ENCODE measurements at places on chromosomes 4 and X.
A peak's percentile ranks its signal among the peaks of the same experiment; 100 is the strongest.

GRCh38 chr4:11376571-11376970, 52.1 kb downstream of the HS3ST1 start:
- DNase-seq: no peak

- no peak for DNase-seq
Measured at GRCh38 chr4:129248621-129249020, 152.7 kb downstream of the C4orf33 start.

DNA sequence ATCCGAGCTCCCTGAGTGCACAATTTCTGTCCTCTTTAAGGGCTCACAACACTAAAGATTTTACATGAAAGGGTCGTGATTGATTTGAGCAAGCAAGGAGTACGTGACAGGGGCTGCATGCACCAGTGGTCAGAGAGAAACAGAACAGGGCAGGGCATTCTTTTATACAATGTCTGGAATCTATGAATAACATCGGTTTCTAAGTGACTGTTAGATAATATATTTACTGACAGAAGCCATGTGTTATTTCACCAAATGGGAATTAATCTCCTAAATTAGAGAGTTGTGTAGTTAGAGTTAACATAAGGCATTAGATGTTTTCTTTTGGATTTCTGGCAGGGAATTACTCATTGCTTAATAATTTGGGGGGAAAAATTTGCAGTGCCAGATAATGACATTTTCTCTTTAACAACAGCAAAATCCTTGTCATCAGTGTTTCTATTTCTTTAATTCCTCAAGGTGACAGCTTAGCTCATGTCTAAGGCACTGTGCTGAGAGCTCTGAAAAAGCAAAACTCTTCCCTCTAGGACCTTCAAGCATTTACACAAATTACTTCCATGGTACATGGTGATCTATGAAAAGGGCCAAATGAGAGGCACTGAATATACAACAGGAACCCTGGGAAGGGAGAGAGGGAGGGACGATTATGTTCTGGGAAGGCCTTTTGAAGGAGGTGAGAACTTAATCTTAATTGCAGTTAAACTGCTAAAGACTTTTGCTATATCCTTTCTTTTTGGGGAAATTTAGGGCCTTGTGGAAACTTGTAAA, 145.0 kb downstream of the RTL3 start:
- no peak for DNase-seq

DNA sequence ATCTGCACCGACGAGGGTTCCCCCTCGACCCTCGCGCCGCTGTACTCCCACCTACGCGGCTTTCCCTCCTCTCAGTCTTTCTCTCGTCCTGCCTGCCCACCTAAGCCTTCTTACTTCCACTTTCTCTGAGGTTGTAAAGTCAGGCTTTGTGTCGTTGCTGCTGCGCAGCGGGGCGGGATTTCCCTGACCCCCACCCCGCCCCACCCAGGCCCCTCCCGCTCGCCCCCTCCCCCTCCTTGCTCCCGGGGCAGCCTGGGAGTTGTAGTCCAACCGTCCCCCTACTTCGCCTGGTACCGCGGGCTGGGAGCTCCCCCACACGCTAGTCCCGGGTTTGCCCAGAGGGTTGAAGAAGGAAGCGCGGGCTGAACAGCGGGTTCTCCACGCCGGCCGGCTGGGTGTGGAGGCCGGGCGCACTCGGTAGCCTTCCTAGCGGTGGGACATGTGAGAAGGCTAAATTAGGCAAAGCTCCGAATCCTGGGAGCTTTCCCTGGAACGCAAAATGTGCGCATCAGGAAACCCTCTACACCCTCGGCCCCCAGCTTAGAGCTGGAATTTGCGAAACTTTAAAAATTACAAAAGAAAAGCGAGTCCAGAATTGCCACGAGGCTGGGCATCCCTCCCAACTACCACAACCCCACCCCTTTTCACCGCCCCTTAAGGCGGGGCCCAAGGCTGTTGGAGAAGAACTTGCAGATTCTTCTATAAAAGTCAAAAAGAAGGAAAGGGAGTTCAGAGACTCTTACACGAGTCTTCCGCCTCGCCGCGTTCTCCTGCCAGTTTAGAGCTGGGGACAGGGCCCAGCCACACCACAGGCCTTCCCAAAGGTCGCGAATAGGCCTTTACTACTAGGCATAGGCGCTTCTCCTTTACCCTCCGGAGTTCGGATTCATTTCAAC, at the start of gene ATP11C:
Gene ATP11C, minus strand, starts transcription at position 153 of the 896 bp plus-strand sequence. CDS start 1,011 bp downstream, outside the sequence.
- DNase-seq: peak; percentile 89

- no peak for DNase-seq
Measured at GRCh38 chrX:97787311-97787710, 903.6 kb downstream of the RPA4 start.
